A549 treated with Mapracorat at 1 μM for 4 hours (cell line): ENCODE measurements at places on chromosomes 1 and 21. TPM values are rescaled to one million over a fixed set of nuclear protein-coding genes. Genes with fewer than 3 reads are reported as not detected.

Gene SLAMF6
- not detected in 5 replicates for total RNA-seq

Gene FMO2
- total RNA-seq, result not detected in 5 replicates

Gene ALX3
- not detected in 5 replicates for total RNA-seq

Gene TNFSF18
- total RNA-seq, result not detected in 5 replicates

Gene NDUFV3
- total RNA-seq, result 19.0 to 21.4 TPM (median 20.5 TPM) in 5 replicates

Gene COL9A2
- 0.11 to 0.56 TPM (median 0.29 TPM) in 5 replicates for total RNA-seq

Gene PDPN
- total RNA-seq, result not detected in 5 replicates

Gene OR2L5
- total RNA-seq, result not detected in 5 replicates

Gene MPZ
- 0.09 to 0.43 TPM (median 0.27 TPM) in 4 of 5 replicates, not detected in the other for total RNA-seq

Gene SPRR2E
- not detected in 5 replicates for total RNA-seq

Gene PLA2G2C
- total RNA-seq, result not detected in 5 replicates

Gene C1QC
- not detected in 5 replicates for total RNA-seq

Gene SLC25A34
- total RNA-seq, result 0.19 to 0.53 TPM (median 0.30 TPM) in 5 replicates

Gene LORICRIN
- total RNA-seq, result not detected in 5 replicates

Gene RORC
- 0.04 to 0.05 TPM in 2 of 5 replicates, not detected in the others for total RNA-seq

Gene CR1L
- total RNA-seq, result 0.40 TPM in 1 of 5 replicates, not detected in the others

Gene TRIM67
- total RNA-seq, result 0.12 to 0.19 TPM (median 0.14 TPM) in 5 replicates

Gene CFAP141
- not detected in 5 replicates for total RNA-seq

Gene IQCC
- 1.2 to 2.4 TPM (median 1.8 TPM) in 5 replicates for total RNA-seq

Gene SAMSN1
- total RNA-seq, result not detected in 5 replicates

Gene CCT8
- total RNA-seq, result 165 to 198 TPM (median 174 TPM) in 5 replicates
